ENCODE measurements at places on chromosomes 1 and 21.

DNA sequence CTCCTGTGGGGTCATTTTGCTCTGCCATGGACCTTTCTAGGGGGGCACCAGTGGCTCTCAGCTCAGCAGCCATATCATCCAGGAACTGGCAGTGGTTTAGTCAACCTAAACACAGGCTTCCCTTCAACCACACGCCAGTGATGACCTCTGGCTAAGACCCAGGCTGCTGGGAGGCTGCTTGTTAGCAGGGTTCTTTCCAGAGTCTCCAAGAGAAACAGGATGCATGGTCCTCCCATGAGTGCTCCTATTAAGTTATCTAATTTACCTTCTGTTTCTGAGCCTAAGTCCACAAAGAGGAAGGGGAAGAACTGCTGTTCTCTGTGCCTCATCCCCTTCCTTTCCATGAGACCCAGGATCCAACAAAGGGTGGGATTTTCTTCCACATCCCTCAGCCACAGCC, 137.3 kb upstream of the PLXNA2 start:
- DNase-seq = no peak

- no peak for DNase-seq
These were observed 37.2 kb downstream of the SUSD4 start for GRCh38 chr1:223326776-223327175.

DNA sequence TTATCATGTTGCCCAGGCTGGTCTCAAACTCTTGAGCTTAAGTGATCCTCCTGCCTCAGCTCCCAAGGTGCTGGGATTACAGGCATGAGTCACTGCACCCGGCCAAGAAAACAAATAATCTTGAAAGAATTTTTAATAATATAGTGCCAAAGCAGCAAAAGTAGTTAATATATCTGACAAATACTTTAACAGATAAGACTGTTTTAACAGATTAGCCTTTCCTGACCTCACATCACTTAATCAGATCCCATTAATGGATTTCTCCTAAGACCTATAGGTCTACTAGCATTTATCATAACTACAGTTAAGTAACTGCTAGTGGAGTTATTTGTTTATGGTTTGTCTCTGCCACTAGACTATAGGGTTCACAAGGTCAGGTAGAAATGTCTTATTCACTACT, 61.1 kb upstream of the HP1BP3 start:
- no peak for DNase-seq

DNA sequence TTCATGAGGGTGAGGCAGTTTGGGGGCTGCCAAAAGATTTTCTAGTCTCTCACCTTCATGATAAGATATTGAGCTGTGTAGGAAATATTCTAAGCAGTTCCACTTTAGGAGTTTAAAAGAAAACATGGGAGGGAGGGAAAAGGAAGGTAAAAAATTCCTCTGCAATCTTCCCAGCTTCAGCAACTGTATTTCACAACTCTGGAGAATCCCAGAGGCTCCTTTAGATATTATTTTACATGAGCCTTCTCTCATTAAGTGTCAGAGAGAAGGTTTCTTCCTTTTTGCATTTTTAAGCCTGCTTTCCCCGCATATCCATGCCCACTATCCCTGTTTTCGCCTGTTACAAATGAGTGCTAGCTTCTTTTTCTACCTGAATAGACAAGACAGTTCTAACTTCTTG, 289.4 kb downstream of the CHRM3 start:
- DNase-seq = no peak

DNA sequence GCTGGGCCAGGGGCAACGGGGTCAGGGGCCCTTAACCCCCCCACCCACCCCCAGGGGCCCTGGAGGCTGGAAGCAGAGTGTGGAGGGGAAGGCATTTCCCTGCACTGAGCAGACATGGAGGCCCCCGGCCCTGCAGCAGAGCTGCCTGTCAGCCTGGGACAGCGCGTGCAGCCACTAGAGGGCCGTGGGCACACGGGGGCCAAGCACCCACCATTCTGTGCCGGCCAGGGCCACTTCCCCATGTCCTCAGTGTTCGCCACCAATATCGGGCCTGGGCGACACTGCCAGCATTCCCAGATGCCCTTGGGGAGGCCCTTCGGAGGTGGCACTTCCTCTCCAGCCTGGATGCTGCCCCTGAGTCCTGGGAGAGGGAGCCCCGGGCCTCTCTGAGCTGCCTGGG, 23.2 kb upstream of the ARHGEF16 start:
- DNase-seq = no peak

DNA sequence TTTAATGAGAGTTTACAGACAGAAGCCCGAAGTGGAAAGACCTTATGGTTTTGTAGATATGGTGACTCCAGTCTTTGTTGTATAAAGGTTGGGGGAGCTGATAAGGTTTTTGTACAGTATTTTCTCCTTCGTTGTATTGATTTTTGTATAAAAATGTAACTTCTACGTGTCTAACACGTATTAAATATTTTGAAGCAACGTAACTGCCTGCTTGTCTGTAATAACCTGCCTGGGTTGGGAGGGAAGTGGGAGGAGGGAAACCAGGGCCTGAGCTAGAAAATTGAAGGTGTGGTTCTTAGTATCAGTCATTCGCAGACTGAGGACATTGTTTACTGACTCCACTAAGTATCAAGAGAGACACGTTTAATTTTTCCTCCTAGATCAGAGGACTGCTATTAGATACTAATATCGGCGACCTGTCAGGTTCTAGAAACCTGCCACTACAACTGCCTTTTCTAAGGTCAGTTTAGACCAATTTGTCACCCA, 2.2 kb downstream of the IER5 start:
- DNase-seq = no peak

DNA sequence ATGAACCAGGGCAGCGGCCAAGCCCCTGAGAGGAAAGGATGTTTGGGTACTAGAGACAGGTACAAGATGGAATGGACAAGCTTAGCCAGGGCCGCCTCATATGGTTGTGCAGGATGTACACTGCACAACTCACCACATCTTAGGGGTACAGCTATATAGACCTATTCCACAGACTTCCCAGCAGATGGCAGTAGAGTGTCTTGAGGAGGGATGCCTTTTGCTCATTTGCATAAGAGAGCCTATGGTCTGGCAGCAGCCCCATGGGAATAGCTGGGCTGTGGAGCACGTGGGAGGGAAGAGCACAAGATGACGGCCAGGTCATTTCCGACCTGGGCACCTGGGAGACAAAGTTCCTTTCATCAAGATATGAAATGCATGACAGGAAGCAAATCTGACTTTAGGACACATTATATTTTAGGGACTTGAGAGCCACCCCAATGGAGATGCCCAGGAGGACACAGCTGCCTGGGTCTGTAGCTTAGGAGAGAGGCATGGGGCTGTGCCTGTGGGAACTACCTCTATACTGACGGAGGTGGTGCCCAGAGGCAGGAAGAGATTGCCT, 215.5 kb downstream of the KCNJ6 start:
- DNase-seq = no peak

GRCh38 chr1:164781972-164782371, 223.0 kb downstream of the PBX1 start:
- no peak for DNase-seq

GRCh38 chr21:18384771-18385170, 18.8 kb downstream of the TMPRSS15 start:
- DNase-seq = no peak

DNA sequence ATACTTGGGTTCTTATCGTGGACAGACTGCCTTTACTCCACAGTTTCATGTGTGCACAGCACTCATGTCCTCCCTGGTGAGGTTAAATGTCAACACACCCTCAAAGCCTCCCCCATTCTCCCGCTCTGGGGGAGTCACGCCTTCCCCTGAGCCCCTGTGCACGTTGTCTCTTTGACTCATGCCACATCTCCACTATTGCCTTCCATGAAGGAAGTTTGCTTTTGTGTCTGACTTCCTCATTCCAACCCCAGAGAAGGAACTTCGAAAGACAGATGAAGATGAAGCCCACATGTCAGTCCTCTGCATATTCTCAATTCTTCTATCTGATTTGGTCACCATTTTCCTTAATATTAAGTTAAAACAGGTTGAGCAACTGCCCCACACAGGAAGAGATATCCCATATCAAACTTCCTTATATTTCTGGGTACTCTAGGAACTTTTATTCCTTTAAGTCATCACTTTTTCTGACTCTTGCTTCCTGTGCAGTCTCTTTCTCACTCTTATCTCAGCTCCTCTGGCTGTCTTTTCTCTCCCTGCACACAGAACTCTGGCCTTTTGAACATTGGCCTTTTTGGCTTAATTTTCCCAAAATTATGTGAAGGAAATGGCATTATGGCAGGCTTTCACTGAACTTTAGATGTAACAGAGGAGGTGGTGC, 41.5 kb downstream of the C4BPA start:
- DNase-seq = no peak

- no peak for DNase-seq
These were observed 22.5 kb upstream of the CAP1 start for GRCh38 chr1:40017951-40018575.

- no peak for DNase-seq
These were observed 39.8 kb upstream of the TNR start for GRCh38 chr1:175783126-175783722.

- no peak for DNase-seq
These were observed 73.4 kb upstream of the EDN2 start for GRCh38 chr1:41557751-41558455.

GRCh38 chr1:7042322-7043190, 257.3 kb downstream of the CAMTA1 start:
- DNase-seq = no peak

DNA sequence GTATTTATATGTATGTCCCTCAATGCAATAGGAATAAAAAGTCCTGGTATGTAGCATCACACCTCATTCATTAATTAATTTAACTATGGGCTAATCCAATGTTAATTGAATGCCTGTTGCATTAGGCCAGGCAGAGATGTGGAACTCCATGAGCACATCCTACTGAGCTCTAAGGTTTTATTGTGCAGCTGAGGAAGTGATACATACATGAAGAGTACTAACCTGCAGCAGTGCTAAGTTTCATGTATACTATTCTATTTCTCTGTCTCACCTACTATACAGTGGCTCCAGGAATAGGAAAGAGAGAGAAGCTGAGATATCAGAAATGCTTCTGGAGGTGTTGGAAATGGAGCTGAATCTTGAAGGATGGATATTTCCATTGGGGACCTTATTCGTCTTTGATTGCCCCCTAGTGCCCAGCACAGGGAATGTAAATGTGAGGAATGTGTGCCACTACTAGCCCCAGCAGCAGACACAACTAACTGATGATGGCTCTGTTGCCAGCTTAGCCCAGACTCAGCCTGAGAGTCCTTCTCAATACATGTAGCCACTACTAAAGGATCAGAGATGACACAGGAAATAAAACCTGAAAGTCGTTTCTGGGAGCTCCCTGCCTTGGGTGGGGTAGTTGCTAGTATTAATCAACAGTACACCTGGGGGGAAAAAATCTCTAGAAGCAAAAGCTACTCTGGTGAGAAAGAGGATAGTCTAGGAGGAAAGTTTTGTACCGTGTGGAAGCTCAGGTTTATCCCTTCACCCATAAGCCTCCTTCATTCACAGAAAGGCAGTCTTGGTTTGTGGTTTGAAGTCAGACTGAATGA, 173.3 kb upstream of the FOXD3 start:
- no peak for DNase-seq

DNA sequence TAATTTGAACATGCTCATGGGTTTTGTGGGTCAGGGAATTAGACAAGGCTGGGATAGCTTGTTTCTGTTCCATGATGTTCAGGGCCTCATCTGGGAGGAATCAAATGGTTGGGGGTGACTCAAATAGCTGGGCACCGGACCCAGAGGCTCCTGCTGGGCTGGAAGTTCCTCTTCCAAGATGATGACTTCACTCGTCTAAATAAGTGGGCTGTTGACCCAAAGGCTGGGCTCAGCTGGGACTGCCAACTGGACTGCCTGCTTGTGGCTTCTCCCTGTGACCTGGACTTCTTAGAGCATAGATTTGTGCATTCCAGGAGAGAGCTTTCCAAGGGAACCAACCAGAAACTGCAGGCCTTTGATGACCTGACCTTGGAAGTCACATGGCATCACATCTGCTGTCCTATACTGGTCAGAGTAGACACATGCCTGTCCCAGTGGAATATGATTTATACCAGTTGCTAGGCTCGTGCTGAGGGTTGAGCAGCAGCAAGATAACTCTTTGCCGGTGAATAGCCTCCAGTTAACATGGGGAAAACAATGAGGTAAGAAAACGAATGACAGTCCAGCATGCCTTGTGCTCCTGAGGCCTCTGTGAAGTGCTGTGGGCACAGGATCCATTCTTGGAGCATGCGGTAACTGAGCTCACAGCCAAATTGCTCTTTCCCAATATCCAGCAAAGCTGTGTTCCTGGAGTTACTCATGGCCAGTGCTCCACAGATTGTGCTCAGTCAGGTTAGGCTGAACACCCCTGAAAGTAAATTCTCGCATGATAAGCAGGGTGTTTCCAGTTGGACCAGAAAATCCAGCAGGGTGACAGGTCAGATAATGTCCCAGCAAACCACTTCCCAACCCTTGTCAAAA, 272.9 kb upstream of the TMEM51 start:
- DNase-seq = no peak

DNA sequence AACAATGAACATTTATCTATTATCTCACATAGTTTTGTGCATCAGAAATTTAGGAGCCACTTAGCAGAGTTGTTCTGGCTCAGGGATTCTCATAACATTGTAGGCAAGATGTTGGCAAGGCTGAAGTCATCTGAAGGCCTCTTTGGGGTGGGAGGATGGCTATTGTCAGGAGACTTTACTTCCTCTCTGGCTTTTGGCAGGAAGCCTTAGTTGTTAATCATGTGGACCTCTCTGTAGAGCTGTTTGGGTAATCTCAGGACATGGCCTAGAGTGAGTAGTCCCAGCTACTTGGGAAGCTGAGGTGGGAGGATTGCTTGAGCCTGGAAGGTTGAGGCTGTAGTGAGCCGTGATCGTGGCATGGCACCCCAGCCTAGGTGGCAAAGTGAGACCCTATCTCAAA, 40.2 kb downstream of the RASAL2 start:
- no peak for DNase-seq

- DNase-seq = no peak
These were observed 1.9 kb downstream of the NLRP3 start for GRCh38 chr1:247417831-247418230.
